ENCODE measurements at places on chromosomes 2 and 18.

- DNase-seq: no peak
Measured at GRCh38 chr2:55948176-55948923, 24.8 kb upstream of the EFEMP1 start.

- DNase-seq: no peak
Measured at GRCh38 chr18:9453283-9453682, 22.0 kb upstream of the RALBP1 start.

GRCh38 chr2:143545949-143546255 lies 416.7 kb downstream of the ARHGAP15 start:
- DNase-seq: no peak

GRCh38 chr2:196389670-196390069 lies 218.3 kb upstream of the STK17B start:
- no peak for DNase-seq

DNA sequence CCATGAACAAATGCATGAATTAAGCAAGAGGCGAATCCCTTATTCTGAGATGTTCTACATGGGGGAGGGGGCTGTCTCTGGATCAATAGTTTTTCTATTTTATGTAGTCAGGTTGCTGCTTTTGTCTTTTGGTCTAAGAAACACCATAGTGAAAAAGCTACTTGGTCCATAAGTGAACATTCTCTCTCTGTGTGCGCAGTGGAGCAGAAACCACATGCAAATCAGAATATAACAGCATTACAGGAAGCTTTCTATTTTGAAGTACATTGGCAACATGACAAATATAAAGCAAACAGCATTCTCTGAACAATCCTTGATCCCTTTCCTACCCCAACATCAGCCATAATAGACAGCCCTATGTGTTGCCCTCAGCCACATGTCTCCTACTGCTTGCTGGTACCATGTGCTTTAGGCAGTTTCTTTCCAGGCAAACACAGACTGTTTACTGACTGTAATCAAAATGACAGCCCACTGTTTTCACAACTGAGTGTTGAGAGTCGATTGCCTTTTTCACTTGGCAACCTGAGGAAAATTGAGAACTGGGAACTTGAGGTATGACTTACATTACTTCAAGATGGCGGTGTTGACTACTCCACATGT lies 10.6 kb downstream of the SCN3A start:
- no peak for DNase-seq

- DNase-seq: no peak
Measured at GRCh38 chr2:241657786-241658254, 20.3 kb downstream of the ATG4B start.

Measured in posterior vena cava (tissue), 2 donors.